ENCODE measurements at places on chromosomes 13 and 19. TPM values are rescaled to one million over a fixed set of nuclear protein-coding genes. Genes with fewer than 3 reads are reported as not detected.

Gene GIPR
- 10.8 TPM for total RNA-seq

Gene C19orf73
- 2.1 TPM for total RNA-seq

Gene CXCL17
- not detected for total RNA-seq

DNA sequence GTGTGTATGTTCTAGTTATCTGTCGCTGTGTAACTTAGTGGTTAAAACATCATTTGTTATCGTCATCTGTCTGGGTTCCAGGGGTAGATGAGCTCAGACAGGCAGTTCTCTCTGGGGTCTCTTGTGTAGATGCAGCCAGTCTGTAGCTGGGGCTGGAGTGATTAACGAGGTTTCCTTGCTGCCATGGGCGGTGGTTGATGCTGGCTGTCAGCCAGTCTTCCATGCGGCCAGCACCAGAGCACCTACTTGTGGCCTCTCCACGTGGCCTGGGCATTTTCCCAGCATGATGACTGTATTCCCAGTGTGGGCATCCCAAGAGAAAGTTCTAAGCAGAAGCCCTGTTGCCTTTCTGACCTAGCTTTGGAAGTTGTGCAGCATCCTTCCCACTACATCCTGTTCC is 10.7 kb downstream of the ERCC5 start:
- no peak for DNase-seq

DNA sequence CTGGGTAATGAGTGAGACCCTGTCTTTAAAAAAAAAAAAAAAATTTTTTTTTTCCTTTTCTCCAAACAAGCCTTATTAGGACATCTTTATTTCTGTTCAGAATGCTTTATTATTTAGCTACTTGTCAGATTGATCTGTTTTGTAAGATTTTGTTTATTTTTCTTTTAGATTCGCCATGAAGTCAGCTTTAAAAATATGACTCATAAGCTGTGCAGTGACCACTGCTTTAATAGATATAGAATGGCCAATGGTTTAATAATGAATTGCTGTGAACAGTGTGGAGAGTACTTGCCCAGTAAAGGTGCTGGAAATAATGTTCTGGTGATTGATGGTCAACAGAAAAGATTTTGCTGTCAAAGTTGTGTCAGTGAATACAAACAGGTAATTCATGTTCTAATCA is 47.7 kb downstream of the ZMYM2 start:
- DNase-seq = no peak

- no peak for DNase-seq
These were observed 38.4 kb downstream of the PIBF1 start for GRCh38 chr13:72820156-72820897.

- no peak for DNase-seq
These were observed 272.7 kb downstream of the DIAPH3 start for GRCh38 chr13:59891053-59891452.

GRCh38 chr13:94765814-94766213 is 53.5 kb upstream of the SOX21 start:
- no peak for DNase-seq

Data from T-cell (primary cell).